ENCODE measurements at places on chromosomes 2 and 18. TPM values are rescaled to one million over a fixed set of nuclear protein-coding genes. Genes with fewer than 3 reads are reported as not detected.

The CD207 gene
- 0.11 TPM for total RNA-seq

The ARHGAP25 gene
- 0.91 TPM for total RNA-seq

The ICOS gene
- total RNA-seq = not detected

The OXER1 gene
- not detected for total RNA-seq

The TAF4B gene
- 13.9 TPM for total RNA-seq

The TRIM54 gene
- not detected for total RNA-seq

The PPP3R1 gene
- 11.6 TPM for total RNA-seq

The TUBB8B gene
- not detected for total RNA-seq

The TEX44 gene
- not detected for total RNA-seq

The STEAP3 gene
- 3.2 TPM for total RNA-seq

The C2orf66 gene
- total RNA-seq = 0.15 TPM

The CSRNP3 gene
- 0.15 TPM for total RNA-seq

Measured in A375 (cell line).